ENCODE measurements at places on chromosomes 11 and 22.

GRCh38 chr22:46010951-46011626 lies 34.1 kb upstream of the WNT7B start:
- DNase-seq, result peak; percentile 79

- no peak for DNase-seq
These were observed 19.9 kb upstream of the CTR9 start for GRCh38 chr11:10731064-10731680.

- no peak for DNase-seq
These were observed 57.2 kb upstream of the FAM181B start for GRCh38 chr11:82790723-82791484.

DNA sequence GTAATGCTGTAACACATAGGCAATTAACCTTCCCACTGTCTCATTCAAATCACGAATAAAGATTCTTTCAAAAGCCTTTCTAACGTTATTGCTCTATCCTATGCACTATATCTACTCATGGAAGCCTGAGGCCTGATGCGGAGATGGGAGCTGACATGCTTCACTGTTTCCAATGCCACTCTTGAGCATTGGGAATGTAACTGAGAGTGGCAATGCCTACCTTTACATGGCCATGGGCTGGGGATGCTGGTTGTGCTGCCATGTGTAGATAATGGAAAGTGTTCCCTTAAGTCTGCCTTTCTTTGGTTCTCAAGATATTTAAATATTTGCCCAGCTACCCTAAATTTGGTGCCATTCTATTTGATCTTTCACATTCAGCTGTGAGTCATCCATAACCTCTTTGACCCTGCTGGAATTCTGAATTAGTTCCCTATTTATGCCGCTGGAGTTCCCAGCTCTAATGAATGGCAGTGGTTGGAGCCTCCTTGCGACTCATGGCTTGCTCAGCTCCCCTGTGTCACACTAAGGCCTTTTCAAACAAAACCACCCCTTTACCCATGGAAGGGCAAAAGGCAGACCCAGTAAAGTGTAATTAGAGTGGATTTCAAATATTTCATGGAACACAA lies 21.4 kb upstream of the DKK3 start:
- DNase-seq, result no peak

- no peak for DNase-seq
These were observed 29.1 kb downstream of the MAFF start for GRCh38 chr22:38230916-38231315.

DNA sequence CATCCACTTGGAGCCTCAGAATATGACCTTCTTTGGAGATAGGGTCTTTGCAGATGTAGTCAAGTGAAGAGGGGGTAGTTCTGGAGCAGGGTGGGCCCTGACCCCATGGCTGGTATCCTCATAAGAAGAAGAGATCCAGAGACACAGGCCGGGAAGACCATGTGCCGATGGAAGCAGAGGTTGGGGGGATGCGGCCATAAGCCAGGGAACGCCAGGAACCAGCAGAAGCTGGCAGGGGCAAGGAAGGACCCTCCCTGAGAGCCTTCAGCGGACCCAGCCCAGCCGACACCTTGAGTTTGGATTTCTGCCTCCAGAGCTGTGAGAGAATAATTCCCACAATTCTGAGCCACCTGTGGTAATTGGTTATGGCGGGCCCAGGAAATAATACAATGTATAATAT lies 26.1 kb upstream of the SMIM38 start:
- no peak for DNase-seq

DNA sequence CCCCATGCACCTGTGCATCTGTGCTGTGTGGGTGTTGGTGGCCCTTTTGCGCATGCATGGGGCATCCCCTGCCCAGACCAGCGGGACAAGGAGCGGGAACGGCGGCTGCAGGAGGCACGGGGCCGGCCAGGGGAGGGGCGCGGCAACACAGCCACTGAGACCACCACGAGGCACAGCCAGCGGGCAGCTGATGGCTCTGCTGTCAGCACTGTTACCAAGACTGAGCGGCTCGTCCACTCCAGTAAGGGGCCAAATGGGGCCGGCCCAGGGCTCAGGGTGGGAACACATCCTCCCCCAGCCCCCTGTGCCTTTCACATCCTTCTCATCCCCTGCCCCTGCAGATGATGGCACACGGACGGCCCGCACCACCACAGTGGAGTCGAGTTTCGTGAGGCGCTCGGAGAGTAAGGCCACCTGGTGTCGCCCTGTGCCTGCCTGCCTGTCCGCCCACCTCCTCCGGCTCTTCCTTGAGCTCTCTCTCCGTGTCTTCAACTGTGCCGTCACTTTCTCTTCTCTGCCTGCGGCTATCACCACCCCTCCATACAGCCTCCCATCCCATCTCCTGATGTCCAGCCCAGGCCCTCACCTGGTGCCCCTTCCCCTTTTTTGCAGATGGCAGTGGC lies 10.6 kb downstream of the SELENOM start:
- no peak for DNase-seq
